ENCODE measurements at places on chromosomes 3 and 15. TPM values are rescaled to one million over a fixed set of nuclear protein-coding genes. Genes with fewer than 3 reads are reported as not detected.
A peak's percentile ranks its signal among the peaks of the same experiment; 100 is the strongest.

Gene IL12A
- total RNA-seq: 0.50 TPM

Gene C3orf49
- total RNA-seq: not detected

Gene PLS1
- total RNA-seq: 20.4 TPM

Gene SLC9A9
- total RNA-seq: 0.48 TPM

Gene C3orf70
- 0.66 TPM for total RNA-seq

Gene LRRC31
- total RNA-seq: not detected

GRCh38 chr3:25665315-25666280 lies 891 bp upstream of the TOP2B start:
- H3K4me1 ChIP-seq: no peaks in the 10 kb centered on the region
- H3K27ac ChIP-seq: peak overlapping the region; percentile 81
- H3K27me3 ChIP-seq: no peaks in the 10 kb centered on the region
- H3K4me3 ChIP-seq: peak overlapping the region; percentile 97
- peaks cover 4% of the 10 kb centered on the region for H3K36me3 ChIP-seq

- H3K27ac ChIP-seq: no peak overlapping the region
- H3K27me3 ChIP-seq: no peaks in the 10 kb centered on the region
- no peak overlapping the region for H3K4me3 ChIP-seq
- H3K36me3 ChIP-seq: no peaks in the 10 kb centered on the region
- peaks cover 3% of the 10 kb centered on the region for H3K4me1 ChIP-seq
Observed at GRCh38 chr3:29312960-29313452, 32.1 kb downstream of the RBMS3 start.

DNA sequence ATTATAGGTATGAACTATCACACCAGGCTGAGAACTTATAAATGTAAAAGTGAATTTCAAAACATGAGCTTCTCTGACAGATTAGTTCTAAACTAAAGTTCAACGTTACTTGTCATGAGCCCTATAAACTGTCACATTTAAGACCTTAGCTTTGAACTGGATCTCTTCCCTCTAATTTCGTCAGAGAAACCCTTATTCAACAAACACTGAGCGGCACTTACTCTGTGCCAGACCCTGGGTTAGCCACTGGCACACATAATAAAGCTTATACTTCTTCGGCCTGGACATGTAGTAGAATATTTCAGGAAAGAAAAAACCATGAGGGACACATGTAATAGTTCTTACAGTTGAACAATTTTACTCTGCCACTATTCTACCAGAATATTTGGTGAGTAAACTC lies 5.6 kb downstream of the PCYT1A start:
- H3K4me1 ChIP-seq: peaks cover 6% of the 10 kb centered on the region
- peaks cover 2% of the 10 kb centered on the region for H3K36me3 ChIP-seq
- no peak for DNase-seq
- no peak overlapping the region for H3K4me3 ChIP-seq

DNA sequence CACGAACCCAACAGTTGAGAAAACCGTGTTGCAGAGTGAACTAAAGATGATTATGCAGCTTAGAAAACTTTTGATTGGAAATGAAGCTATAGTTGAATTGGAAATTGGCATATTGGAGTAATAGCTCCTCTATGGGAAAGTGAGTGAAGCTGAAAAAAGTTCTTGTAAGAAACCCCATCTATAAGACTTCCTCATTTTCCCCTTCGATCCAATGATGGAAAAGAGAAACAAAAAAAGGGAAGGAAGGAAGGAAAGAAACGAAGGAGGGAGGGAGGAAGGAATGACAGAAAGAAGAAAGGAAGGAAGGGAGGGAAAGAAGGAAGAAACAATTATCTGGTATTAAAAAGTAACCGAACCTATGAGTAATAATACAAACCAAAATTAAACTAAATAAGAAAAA lies 791.8 kb upstream of the NR2F2 start:
- H3K4me3 ChIP-seq: no peak overlapping the region
- no peaks in the 10 kb centered on the region for H3K27me3 ChIP-seq
- no peak for DNase-seq
- no peak overlapping the region for H3K27ac ChIP-seq

DNA sequence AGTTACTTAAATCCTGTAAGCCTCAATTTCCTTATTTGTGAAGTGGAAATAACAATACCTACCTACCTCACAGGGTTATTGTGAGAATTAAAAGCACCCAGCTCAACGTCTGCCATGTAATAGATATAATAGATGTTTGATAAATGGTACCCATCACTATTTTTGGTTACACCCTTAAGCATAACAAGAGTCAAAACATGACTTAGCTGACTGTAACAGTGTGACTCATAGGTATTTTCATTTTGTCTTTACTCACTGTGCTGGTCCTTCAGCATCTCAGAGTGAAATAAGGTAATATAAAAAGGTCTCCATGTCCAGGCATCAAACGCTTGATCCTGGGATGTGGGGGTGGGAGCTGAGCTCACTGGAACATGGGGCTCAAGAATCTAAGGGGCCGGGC lies 3.1 kb downstream of the CPLX3 start:
- H3K4me3 ChIP-seq: no peak overlapping the region
- no peaks in the 10 kb centered on the region for H3K36me3 ChIP-seq
- peaks cover 10% of the 10 kb centered on the region for H3K27me3 ChIP-seq
- H3K27ac ChIP-seq: no peak overlapping the region
- no peak for DNase-seq

- no peak overlapping the region for H3K4me3 ChIP-seq
- no peaks in the 10 kb centered on the region for H3K36me3 ChIP-seq
- DNase-seq: peak; percentile 44
- no peaks in the 10 kb centered on the region for H3K4me1 ChIP-seq
Observed at GRCh38 chr3:112074616-112075497, 11.3 kb upstream of the C3orf52 start.

DNA sequence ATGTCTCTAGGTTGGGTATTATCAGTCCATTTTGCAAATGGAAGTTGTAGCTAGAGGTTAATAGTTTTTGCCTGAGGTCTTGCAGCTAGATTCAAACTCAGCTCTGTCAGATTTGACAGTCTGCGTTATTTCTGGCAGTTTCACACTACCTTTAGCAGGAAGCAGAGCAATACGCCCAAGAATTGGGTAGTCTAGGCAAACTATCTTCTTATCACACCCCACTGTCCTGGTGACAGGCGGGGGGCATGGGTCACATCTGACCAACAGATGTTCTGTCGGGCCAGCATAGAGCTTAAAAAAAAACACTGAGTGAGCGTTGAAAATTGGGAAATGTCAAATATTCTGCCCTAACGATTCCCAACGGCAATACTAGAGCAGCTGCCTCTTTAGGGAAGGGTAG lies 5.7 kb downstream of the GPR160 start:
- H3K4me3 ChIP-seq: no peak overlapping the region
- H3K4me1 ChIP-seq: 0 out of 2 replicates have a peak, but pooled peaks cover 3% of the 10 kb centered on the region
- no peak for DNase-seq
- no peak overlapping the region for H3K27ac ChIP-seq

DNA sequence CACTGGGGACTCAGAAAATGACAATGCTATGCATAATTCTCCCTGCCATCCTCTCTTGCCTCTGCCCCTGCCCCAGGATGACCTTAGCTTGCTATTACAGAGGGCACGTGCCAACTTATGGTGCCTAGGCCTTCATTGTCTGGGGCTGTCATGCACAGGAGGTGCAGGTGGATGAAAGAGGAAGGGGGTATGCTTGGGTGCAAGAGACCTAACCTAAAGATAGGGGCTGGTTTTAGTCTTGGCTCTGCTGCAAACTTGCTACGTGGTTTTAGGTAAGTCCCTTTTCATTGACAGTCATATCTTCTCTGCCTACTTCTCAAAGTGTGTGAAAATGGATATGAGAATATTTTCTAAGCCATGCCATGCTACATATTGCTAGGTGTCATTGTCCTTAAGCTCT lies 161.3 kb downstream of the EPHB1 start:
- no peaks in the 10 kb centered on the region for H3K27me3 ChIP-seq
- H3K27ac ChIP-seq: no peak overlapping the region
- no peak for DNase-seq
- H3K36me3 ChIP-seq: no peaks in the 10 kb centered on the region
- no peaks in the 10 kb centered on the region for H3K4me1 ChIP-seq
